ENCODE measurements at places on chromosomes 2 and 18.

DNA sequence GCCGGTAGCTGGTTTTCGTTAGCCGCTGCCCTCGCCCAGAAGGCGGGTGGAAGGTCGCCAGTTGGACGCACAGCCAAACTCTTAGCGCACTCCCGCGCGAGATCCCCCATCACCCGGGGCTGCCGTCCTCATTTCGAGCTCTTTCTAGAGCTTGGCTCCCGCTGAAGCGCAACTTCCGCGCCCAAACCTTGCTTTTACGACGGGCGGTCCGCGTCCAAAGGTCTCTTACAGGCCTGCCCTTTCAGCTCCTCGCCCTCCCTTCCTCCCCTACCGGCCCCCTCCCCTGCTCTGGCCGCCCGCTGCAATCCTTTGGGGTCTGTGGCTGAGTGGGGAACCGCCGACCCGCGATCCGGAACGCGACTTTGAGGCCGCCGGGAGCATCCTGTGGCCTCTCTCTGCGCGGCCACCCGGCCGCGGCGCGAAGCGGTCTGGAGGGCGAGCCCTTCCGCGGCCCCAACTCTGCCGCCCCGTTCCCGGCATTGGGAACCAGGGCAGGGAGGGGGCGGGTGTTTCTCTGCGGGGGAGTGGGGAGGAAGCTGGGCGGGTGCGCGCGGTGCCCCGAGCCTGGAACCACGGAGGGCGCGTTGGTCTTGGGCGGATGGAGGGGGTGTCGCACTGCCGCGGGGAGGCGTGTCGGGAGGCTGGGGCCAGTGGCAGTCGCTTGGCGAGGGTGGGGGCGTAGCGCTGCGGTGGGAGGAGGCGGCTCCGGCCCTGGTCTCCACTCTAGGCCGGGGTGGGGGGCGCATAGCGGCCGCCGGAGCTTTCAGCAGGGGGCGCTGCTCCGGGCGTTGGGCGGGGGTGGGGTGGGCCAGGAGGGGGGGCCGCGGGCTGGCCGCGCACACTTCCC is at the start of gene GDF7:
Gene GDF7 (plus strand): TSS at position 841 of the 847 bp plus-strand sequence. CDS start 96 bp downstream, outside the sequence.
- no peak for DNase-seq

DNA sequence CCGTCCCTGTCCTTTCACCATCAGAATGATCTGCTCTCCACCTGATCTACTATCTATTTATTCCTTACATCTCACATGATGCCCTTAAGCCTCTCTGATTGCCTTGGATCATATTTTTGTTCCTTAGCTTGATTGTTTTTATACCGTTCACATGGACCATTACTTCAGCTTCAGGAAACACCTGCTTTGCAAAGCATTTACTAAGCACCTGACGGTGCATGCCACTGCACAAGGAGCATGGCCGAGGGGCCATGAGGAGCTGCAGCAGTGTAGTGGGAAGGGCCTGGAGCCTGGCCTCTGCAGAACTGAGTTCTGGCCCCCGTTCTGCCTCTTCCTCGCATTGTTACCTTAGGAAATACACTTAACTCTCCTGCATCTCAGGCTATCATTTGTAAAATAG is 124.1 kb upstream of the NDUFV2 start:
- no peak for DNase-seq

- DNase-seq = no peak
Measured at GRCh38 chr2:164522561-164522981, 98.7 kb downstream of the GRB14 start.

DNA sequence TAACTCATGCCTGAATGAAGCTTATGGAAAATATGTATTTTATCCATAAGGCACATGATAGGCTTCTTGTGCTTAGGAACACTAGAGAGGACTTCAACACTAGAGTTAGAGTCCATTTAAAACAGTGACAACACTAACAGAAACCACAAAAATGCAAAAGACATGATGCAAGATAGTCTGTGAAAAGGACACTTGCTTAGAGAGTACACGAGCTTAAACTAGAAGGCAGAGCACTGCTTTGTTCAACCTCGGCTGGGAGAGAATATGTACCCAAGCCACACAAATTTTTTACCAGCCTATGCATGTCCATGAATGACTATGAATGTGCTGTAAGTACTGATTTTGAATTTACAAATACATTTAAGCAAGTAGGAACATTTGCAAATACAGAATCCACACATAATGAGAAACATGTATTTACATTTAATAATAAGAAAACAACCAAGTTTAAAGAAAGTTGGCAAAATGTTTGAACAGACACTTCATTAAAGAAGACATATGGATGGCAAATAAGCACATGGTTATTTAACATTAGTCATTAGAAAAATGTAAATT is 130.6 kb downstream of the SPOPL start:
- no peak for DNase-seq

DNA sequence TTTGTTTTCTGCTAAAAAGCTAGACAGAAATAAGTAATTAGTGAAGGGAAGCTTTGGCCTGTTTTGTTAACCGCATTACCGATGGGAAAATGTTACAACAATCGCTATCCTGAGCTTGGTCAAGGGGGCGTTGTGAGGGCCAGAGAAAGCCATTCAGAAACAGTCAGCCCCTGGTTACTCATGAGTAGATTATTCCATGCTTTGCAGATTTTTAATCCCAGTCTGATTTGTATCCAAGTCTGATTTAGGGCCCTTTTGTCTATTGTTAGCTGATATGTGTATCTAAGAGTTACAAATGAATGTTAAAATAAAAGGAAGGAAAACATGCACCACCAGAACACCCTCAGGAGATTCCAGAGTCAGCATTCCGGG is 99.1 kb downstream of the PRPF40A start:
- DNase-seq = no peak

GRCh38 chr18:9428301-9428706 is 47.0 kb upstream of the RALBP1 start:
- DNase-seq = no peak

GRCh38 chr2:75525434-75526310 is 35.1 kb downstream of the EVA1A start:
- DNase-seq = no peak

DNA sequence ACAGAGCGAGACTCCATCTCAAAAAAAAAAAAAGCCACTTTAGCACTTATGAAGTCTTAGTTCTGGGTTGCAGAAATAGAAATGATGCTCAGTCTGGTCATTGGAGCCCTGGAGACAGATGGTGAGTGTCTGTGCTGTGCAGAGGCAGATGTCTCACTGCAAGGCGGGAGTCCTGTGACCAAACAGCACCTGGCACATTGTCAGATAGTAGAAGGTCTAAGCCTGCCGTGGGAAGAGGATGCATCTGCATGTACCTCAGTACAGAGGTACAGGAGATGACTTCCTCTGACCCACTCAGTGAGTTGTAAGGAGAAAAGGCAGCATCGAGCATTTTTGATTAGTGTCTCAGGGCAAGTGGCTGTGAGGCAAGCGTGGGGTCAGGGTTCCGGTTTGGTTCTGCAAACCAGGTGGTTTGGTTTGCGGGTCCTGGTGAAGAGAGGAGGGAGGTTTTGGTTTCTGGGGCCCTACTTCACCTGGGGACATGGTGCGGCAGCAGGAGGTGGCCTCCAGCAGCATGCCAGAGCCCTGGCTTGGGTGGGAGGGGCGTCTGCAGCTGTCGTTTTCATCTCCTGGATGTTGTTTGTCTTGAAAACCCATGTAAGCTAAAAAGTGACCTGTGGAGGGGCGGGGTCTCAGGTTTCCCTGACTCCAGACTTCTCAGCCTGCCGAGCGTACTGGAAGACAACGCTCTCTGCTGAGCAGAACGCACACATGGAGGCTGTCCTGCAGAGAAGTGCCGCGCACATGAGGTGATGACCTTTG is 3.8 kb downstream of the RBFA start:
- DNase-seq = no peak

- no peak for DNase-seq
Measured at GRCh38 chr18:62625019-62625418, 90.3 kb upstream of the PHLPP1 start.

DNA sequence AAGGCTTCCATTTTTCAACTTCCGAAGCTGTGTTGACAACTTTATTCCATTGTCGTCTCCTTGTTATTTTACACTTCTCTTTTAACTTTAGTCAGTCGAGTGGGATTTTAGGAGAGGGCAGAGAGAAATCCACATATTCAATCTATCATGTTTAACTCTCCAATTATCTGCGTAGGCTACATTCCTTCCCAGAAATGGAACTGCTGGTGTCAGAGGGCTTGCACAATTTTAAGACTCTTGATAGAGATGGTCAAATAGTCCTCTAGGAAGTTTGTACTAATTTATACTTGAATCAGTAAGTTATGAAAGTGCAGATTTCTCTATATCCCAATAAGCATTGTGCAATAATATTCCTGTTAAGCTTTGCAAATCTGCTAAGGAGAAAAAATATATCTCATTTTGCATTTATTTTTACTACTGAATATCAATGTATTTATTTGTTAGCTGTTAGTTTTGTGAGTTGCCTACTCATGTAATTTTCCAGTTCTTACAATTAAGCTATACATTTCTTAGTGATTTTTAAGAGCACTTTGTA is 95.6 kb downstream of the CYP26B1 start:
- DNase-seq = no peak

DNA sequence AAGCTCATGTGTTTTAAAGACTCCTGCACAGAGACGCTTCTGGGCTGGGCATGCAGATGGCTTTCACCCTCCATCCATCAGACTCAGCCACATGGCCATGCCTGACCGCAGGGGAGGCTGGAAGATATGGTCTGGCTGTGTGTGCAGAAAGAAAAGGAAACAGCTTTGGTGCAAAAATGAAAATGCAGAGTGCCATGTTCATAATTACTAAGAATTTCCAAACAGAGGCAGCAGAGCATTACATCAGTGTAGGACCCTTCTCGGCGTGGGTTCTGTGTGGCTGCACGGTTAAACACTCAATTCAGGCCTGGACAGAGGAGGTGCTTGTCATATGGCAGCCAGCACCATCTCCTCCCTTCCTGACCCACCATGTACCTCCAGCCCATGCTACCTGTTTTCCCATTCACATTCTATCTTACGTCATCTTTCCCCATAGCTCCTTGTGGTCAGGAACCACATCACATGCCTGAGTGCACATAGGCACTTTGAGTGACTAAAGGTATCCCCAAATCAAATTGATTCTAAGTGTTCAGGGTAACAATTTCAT is 200.3 kb upstream of the ID2 start:
- no peak for DNase-seq

- DNase-seq = no peak
Measured at GRCh38 chr2:199119796-199120195, 337.9 kb downstream of the SATB2 start.
